ENCODE measurements at places on chromosomes 12 and 14.

GRCh38 chr14:105255021-105255507 is 6.7 kb downstream of the BTBD6 start:
- DNase-seq: no peak

DNA sequence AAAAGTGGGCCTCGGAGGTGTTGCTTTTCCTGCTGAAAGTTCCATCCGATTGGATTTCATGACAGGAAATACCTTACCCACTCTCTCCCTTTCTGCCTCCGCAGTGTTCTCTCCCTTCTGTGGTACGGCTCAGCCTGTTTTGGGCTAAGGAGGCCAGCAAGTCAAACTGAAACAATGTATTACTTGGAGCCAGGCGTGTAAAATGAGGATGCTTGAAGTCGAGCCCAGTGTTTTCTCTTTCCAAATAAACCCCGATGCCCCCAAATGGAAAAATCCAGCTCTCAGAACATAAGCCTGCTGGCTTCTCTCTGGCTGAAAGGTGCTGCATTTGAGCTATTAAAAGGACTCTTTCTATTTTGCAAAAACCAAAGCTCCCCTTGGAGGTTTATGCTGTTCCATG is 124.7 kb downstream of the ZNF664 start:
- no peak for DNase-seq

GRCh38 chr14:95233702-95234241 is 76.4 kb upstream of the DICER1 start:
- no peak for DNase-seq

GRCh38 chr14:104717137-104717536 is 6.9 kb upstream of the ADSS1 start:
- no peak for DNase-seq

DNA sequence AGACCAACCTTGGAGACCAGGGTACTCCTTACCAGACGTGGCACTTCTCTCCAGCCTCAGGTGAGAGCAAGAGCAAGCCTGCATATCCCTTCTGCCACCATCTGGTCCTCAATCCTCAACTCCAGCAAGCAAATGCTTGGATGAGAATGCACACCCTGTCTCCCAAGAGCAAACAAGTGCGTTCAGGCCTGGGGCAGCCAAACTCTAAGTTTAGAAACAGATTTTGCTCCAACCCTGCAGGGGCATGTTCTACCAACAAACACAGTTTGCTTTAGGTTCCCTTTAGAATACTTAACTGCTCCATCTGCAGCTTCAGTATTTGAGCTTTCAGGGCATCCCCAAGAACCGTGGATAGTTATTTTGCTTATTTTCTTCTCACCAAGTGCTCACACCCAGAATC is 55.9 kb upstream of the FICD start:
- no peak for DNase-seq

GRCh38 chr14:47730296-47730695 is 54.9 kb upstream of the MDGA2 start:
- DNase-seq: no peak

DNA sequence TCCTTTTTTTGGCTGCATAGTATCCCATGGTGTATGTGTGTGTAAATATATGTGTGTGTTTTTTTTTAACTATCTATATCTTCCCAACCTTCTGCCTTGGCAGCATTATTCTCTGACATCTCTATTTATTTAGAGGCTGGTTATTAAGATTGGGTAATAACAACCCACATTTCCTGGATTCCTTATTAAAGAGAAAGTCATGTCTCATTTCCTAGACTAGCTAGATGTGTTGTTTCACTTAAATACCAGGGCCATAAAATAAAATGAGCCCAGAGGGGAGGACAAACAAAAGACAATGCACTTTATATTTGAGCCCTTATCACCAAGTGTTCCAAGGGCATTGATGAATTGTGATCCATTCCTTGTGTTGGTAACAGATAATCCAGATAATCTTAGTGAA is 169.1 kb downstream of the SLC5A8 start:
- DNase-seq: no peak

All from activated CD8-positive, alpha-beta memory T cell treated with anti-CD3 and anti-CD28 coated beads for 4 hours (primary cell).